CD4-positive, alpha-beta T cell treated with Interleukin-6 at 100 ng/mL for 8 hours (primary cell): ENCODE measurements at places on chromosomes 16 and 17.

DNA sequence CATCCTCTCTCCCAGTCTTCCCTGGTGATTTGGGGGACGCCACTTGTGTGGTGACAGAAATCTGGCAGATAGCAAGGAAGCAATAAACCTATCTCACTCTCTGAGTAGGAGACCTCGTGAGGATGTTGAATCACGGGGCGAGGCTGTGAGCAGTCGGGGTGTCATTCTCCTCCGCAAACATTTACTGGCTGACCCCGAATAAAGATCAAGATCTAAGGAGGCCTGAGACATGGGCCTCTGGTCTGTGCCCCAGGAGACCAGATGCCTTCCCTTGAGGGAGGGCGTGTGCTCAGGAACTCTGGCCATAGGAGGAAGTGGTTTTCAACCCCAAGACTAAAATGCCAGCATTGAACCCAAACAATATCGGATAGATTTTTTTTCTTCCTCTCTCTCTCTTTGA is 53.1 kb downstream of the FOXL1 start:
- DNase-seq, result no peak

DNA sequence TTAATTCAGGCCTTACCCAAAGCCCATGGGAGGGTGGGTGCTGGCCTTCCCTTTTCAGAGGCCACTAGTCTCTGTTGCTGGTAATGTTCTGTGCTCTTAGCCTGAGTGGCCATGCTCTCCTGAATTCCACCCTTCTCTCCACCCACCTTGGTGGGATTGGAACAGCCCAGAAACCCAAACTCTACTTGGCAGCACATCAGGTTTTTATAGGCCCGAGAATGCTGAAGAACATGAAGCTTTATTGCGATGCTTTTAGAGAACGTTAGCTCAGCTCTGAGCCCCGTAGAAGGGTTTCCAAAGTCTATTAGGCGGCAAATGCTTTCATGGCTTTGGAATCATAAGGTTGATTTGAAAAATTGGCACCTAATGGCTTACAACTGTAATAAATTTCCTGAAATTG is 209.3 kb downstream of the MSI2 start:
- no peak for DNase-seq

- no peak for DNase-seq
Measured at GRCh38 chr16:19127674-19128131, 13.9 kb downstream of the ITPRIPL2 start.

GRCh38 chr16:88839745-88840599 is 16.8 kb downstream of the GALNS start:
- DNase-seq, result no peak

DNA sequence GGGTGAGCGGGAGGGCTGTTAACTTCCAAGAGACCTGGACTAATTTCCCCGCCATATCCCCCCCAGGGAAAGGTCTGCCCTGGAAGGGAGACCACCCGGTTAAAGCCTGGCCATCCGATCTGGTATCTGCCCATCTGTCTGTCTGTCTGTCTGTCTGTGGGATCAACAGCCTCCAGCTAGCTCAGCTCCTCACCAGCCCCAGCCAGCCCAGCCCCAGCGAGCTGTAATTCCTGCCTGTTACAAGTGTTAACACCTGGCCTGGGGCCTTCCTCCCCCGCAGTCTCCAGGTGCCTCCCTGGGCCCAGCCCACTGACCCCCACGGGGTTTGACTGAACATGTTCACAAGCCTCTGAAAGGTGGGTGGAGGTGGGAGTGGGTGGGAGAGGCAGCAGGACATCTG is 4.0 kb downstream of the WNT3 start:
- no peak for DNase-seq
